ENCODE measurements at places on chromosomes 16 and 17. TPM values are rescaled to one million over a fixed set of nuclear protein-coding genes. Genes with fewer than 3 reads are reported as not detected.

CD7 gene
- 1.9 TPM for total RNA-seq

RNF112 gene
- 8.4 TPM for total RNA-seq

- no peak for DNase-seq
Observed at GRCh38 chr16:75745242-75745641, 19.0 kb upstream of the CPHXL start.

DNA sequence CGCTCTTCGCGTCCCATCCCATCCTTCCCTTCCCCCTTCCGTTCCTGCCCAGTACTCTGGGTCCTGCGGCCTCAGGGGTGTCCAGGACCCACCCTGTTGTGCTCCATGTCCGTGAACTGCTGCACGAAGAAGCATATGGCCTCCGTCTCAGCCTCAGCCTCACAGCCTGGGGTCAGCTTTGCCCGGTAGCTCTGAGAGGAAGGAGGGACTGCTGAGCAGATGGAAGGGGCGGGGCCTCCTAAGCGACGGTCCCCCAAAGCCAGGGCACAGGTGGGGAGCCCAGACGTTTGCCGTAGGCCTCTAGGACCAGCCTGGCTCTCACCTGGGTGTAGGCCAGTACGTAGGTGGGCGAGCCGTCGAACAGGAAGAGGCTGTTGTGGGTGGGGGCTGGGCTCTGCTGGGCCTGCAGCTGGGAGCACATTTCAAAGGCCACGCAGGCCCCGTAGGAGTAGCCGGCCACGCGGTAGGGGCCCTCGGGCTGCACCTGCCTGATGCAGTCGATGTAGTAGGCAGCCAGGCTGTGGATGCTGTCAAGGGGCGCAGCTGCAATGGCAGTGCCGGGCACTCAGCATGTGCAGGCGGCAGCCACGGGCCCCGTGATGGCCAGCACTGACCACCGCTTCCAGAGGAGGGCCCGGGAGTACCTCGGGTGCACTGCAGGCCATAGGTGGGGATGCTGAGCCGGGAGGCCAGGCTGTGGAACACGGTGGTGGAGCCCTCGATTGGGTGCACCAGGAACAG is 14.6 kb upstream of the DUS1L start:
- no peak for DNase-seq
